Vagina (tissue), 2 donors: ENCODE measurements at places on chromosomes 13 and 19.
A peak's percentile ranks its signal among the peaks of the same experiment; 100 is the strongest.

GRCh38 chr13:28406733-28407266 lies 88.1 kb downstream of the FLT1 start:
- DNase-seq = no peak
- no peak overlapping the region for H3K4me3 ChIP-seq
- H3K36me3 ChIP-seq = no peaks in the 10 kb centered on the region
- H3K4me1 ChIP-seq = peaks cover 5% of the 10 kb centered on the region

- no peak overlapping the region for H3K27ac ChIP-seq
- no peak overlapping the region for H3K4me3 ChIP-seq
- H3K36me3 ChIP-seq = no peaks in the 10 kb centered on the region
- DNase-seq = no peak
- no peaks in the 10 kb centered on the region for H3K27me3 ChIP-seq
Measured at GRCh38 chr13:35191883-35192282, 249.8 kb downstream of the NBEA start.

DNA sequence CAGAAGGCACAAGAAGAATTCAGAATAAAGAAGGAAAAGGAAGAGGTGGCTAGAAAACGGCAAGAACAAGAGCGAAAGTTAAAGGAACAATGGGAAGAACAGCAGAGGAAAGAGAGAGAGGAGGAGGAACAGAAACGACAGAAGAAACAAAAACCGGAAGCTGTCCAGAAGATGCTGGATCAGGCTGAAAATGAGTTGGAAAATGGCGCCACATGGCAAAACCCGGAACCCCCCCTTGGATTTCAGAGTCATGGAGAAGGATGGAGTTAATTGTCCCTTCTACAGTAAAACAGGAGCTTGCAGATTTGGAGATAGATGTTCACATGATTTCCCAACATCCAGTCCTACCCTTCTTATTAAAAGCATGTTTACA lies 6.7 kb downstream of the CD209 start:
- H3K36me3 ChIP-seq = no peaks in the 10 kb centered on the region
- no peaks in the 10 kb centered on the region for H3K27me3 ChIP-seq
- no peaks in the 10 kb centered on the region for H3K4me1 ChIP-seq
- no peak overlapping the region for H3K27ac ChIP-seq
- DNase-seq = no peak
- H3K4me3 ChIP-seq = no peak overlapping the region

DNA sequence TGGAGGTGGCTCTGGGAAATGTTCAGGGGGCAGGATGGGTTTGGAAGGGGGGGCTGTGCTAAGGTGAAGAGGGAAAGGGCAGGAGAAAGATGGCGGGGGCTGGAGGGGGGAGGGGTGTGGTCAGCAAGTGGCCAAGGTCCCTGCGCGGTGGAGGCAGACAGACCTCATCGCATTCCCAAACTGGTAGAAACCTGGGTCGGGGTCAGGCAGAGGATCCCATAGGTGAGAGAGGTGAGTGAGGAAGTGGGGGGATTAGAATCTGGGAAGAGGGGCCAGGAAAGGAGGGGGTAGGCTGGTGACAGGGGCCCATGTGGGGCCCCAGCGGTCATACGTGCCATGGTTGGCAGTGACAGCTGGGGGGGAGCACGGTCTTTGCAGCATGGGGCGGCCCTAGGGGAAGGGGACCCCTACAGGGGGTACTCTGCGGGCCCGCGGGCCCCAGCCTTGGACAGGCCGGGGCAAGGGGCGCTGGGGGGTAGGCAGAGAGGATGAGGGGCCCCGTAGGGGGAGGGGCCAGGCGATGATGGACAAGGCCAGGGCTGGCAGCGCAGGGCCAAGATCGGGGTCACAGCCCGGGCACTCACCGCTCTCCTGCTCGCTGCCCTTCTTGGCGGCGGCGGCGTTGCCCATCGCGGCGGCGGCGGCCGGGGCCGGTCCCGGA lies 514 bp downstream of the PRKACA start:
- peak overlapping the region; percentile 99 for H3K4me3 ChIP-seq
- peaks cover 73% of the 10 kb centered on the region for H3K4me1 ChIP-seq
- DNase-seq = no peak
- no peaks in the 10 kb centered on the region for H3K36me3 ChIP-seq

DNA sequence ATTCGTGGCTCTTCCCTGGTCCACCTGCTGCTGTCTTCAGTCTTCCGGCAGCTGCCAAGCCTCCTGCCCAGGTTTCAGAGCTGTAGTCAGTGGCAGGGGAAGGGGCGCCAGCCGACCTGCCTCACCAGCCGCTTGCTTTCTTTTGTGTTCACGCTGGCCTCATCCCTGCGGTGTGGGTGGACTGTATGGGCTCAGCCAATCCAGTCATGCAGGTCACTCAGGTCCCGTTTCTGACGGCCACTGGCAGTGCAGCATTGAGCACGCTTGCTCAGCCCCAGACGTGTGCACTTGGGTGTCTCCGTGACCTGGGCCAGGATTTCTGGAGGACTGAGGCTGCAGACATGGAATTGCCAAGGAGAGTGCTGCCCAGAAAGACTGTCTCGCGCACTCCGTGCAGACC lies 26.0 kb downstream of the AP1M1 start:
- no peaks in the 10 kb centered on the region for H3K27me3 ChIP-seq
- DNase-seq = no peak
- H3K36me3 ChIP-seq = peaks cover 89% of the 10 kb centered on the region
- no peak overlapping the region for H3K27ac ChIP-seq
- H3K4me1 ChIP-seq = no peaks in the 10 kb centered on the region

- H3K27ac ChIP-seq = no peak overlapping the region
- no peaks in the 10 kb centered on the region for H3K27me3 ChIP-seq
- peaks cover 50% of the 10 kb centered on the region for H3K36me3 ChIP-seq
- DNase-seq = no peak
- H3K4me3 ChIP-seq = no peak overlapping the region
- H3K4me1 ChIP-seq = no peaks in the 10 kb centered on the region
Measured at GRCh38 chr19:45413497-45413896, 7.1 kb downstream of the POLR1G start.

GRCh38 chr13:24654741-24655140 lies 25.5 kb upstream of the ATP12A start:
- no peaks in the 10 kb centered on the region for H3K36me3 ChIP-seq
- H3K4me3 ChIP-seq = no peak overlapping the region
- DNase-seq = no peak
- H3K4me1 ChIP-seq = no peaks in the 10 kb centered on the region
- no peak overlapping the region for H3K27ac ChIP-seq
- H3K27me3 ChIP-seq = no peaks in the 10 kb centered on the region

DNA sequence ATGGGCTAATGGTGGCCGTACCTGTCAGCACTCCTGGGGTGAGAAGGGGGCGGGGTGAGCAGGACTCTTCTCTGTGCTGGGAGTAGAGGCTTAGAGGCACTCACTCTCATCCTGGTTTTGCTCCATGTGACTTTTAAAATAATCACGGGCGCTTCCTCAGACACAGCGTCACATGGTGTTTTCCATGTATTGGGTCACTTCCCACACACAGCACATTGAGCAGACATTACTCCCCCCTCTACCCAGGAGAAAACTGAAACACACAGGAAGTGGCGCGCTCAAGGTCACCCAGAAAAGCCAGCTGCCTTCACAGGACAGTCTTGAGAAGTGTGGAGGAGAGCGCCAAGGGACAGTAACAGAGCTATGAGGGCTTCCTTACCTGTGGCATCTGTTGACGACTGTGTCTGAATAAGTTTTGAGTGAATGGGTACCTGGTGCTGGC lies 23.2 kb downstream of the SPATA13 start:
- no peak overlapping the region for H3K4me3 ChIP-seq
- H3K4me1 ChIP-seq = no peaks in the 10 kb centered on the region
- no peak overlapping the region for H3K27ac ChIP-seq
- H3K36me3 ChIP-seq = no peaks in the 10 kb centered on the region
- H3K27me3 ChIP-seq = no peaks in the 10 kb centered on the region

DNA sequence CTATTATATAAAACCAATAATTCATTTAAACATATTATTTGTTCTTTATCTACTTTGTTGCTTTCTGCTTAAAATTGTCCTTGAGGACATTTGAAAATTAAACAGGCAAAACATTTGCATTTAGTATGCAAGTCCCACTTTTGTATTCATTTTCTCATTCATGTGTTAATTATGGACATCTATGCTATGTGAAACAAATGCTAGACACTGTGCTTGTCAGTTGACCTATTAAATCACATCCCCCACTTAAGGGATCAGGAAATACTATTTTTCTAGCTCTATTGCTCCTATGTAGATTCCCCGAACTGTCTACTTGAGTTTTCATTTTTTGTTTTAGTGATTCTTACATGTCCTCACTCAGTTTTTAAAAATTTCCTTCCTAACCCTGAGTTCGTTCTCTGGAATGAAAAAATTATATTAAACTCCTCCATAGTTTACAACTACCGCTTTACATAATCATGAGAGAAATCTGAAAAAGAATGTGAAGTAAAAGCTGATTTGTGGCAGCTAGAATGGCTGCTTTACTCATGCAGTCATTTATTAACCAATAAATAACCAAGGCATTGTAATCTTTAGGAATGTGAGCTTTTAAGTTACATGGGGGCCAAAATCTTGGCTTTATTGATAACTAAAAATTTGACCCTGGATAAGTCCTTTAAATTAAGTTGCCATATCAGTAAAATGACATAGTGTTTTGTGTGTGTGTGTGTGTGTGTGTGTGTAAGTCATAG lies 188.5 kb downstream of the LIG4 start:
- H3K4me1 ChIP-seq = no peaks in the 10 kb centered on the region
- H3K36me3 ChIP-seq = no peaks in the 10 kb centered on the region

DNA sequence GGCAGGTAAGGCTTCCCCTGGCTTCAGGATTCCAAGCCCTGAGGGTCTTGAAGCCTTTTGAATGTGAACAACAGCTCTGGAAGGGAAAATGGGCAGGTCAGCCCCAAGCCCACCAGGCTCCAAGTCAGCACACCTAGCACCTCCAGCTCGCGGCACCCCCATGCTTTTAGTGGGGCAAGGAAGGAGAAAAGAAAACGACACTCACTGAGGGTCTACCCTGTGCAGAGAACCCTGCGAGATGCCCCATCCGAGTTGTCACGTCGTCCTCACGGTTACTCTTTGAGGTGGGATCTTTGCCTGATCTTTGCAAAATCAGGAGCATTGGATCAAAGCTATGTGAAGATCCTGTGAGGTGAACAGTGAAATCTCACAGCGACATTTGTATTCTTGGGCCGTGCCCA lies 5.7 kb upstream of the F10 start:
- no peak overlapping the region for H3K27ac ChIP-seq
- H3K27me3 ChIP-seq = no peaks in the 10 kb centered on the region
- peaks cover under 1% of the 10 kb centered on the region for H3K4me1 ChIP-seq
- no peaks in the 10 kb centered on the region for H3K36me3 ChIP-seq
- no peak for DNase-seq

- no peak for DNase-seq
- H3K36me3 ChIP-seq = peaks cover 15% of the 10 kb centered on the region
- H3K27ac ChIP-seq = no peak overlapping the region
Measured at GRCh38 chr13:95784161-95784899, 107.4 kb downstream of the DNAJC3 start.
